ENCODE measurements at places on chromosomes 16 and 17.

- no peak overlapping the region for H3K27ac ChIP-seq
- H3K27me3 ChIP-seq, result no peaks in the 10 kb centered on the region
- no peaks in the 10 kb centered on the region for H3K36me3 ChIP-seq
- H3K4me1 ChIP-seq, result peaks cover 4% of the 10 kb centered on the region
- DNase-seq, result no peak
- no peak overlapping the region for H3K4me3 ChIP-seq
Observed at GRCh38 chr16:73285436-73286201, 237.7 kb upstream of the ZFHX3 start.

GRCh38 chr16:3573146-3573815 is 3.9 kb downstream of the NLRC3 start:
- no peak overlapping the region for H3K4me3 ChIP-seq
- no peaks in the 10 kb centered on the region for H3K36me3 ChIP-seq
- no peaks in the 10 kb centered on the region for H3K27me3 ChIP-seq
- no peak overlapping the region for H3K27ac ChIP-seq

GRCh38 chr16:71311553-71312158 is 22.5 kb upstream of the CMTR2 start:
- peaks cover 3% of the 10 kb centered on the region for H3K4me1 ChIP-seq
- no peaks in the 10 kb centered on the region for H3K36me3 ChIP-seq
- DNase-seq, result peak; percentile 89
- no peaks in the 10 kb centered on the region for H3K27me3 ChIP-seq

GRCh38 chr17:27203241-27203640 is 90.7 kb upstream of the WSB1 start:
- H3K27ac ChIP-seq, result no peak overlapping the region
- no peaks in the 10 kb centered on the region for H3K36me3 ChIP-seq
- no peak for DNase-seq
- H3K27me3 ChIP-seq, result no peaks in the 10 kb centered on the region

- H3K36me3 ChIP-seq, result no peaks in the 10 kb centered on the region
- no peak overlapping the region for H3K27ac ChIP-seq
Observed at GRCh38 chr16:68719993-68720489, 17.1 kb upstream of the CDH1 start.

GRCh38 chr17:30520882-30521281 is 43.7 kb downstream of the GOSR1 start:
- H3K36me3 ChIP-seq, result peaks cover 31% of the 10 kb centered on the region
- H3K27me3 ChIP-seq, result no peaks in the 10 kb centered on the region
- no peak for DNase-seq

GRCh38 chr17:53942898-53943297 is 120.2 kb downstream of the KIF2B start:
- H3K36me3 ChIP-seq, result no peaks in the 10 kb centered on the region
- H3K27ac ChIP-seq, result no peak overlapping the region
- no peak for DNase-seq
- no peaks in the 10 kb centered on the region for H3K27me3 ChIP-seq
- no peak overlapping the region for H3K4me3 ChIP-seq
- H3K4me1 ChIP-seq, result no peaks in the 10 kb centered on the region

GRCh38 chr16:84677849-84678248 is 22.0 kb upstream of the USP10 start:
- H3K36me3 ChIP-seq, result no peaks in the 10 kb centered on the region
- no peak overlapping the region for H3K4me3 ChIP-seq
- H3K27ac ChIP-seq, result no peak overlapping the region
- DNase-seq, result no peak
- peaks cover 7% of the 10 kb centered on the region for H3K4me1 ChIP-seq
- no peaks in the 10 kb centered on the region for H3K27me3 ChIP-seq

GRCh38 chr17:74211141-74211911 is 2.0 kb upstream of the TTYH2 start:
- H3K36me3 ChIP-seq, result peaks cover 33% of the 10 kb centered on the region
- peaks cover 25% of the 10 kb centered on the region for H3K4me1 ChIP-seq
- H3K27ac ChIP-seq, result peak overlapping the region; percentile 96
- DNase-seq, result peak; percentile 76
- peaks cover 26% of the 10 kb centered on the region for H3K27me3 ChIP-seq

- DNase-seq, result peak; percentile 59
- H3K36me3 ChIP-seq, result no peaks in the 10 kb centered on the region
- H3K4me1 ChIP-seq, result peaks cover 10% of the 10 kb centered on the region
- no peak overlapping the region for H3K27ac ChIP-seq
- H3K4me3 ChIP-seq, result no peak overlapping the region
Observed at GRCh38 chr17:9343516-9343915, 232.1 kb downstream of the STX8 start.

- no peaks in the 10 kb centered on the region for H3K4me1 ChIP-seq
- no peak overlapping the region for H3K27ac ChIP-seq
- DNase-seq, result no peak
- H3K27me3 ChIP-seq, result no peaks in the 10 kb centered on the region
- no peak overlapping the region for H3K4me3 ChIP-seq
- H3K36me3 ChIP-seq, result no peaks in the 10 kb centered on the region
Observed at GRCh38 chr16:86410081-86410480, 100.2 kb upstream of the FOXF1 start.

DNA sequence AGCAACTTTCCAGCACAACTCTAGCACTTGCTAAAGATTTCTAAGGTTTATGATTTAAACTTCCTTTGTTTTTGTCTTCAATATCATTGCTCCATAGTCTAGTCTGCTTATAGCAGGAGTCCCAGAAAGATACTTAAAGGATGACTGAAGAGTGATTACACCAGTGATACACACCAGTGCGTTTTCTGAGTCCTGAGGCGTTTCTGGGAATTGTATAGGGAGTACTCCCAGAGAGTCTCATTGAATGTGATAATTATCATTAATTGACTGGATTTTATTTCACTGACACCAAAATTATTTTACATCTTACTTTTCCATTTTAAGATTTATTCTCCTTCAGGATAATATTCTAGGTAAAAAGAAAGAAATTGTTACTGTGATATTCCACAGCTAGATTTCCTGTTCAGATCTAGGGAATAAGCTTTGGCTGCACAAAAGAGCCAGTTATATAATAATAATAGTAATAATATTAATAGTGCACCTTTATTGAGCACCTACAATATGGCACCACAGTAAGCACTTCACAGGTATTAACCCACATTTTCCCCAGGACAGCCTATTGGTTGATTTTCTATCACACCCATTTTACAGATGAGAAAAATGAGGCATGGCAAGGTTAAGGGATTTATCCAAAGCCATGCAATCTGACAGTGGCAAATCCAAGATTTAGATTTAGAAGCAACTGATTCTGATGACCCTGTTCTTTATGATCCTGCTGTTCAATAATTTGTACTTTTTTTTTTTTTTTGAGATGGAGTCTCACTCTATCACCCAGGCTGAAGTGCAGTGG is 62.6 kb downstream of the IRX5 start:
- no peaks in the 10 kb centered on the region for H3K36me3 ChIP-seq
- H3K27me3 ChIP-seq, result no peaks in the 10 kb centered on the region
- H3K27ac ChIP-seq, result no peak overlapping the region
- no peaks in the 10 kb centered on the region for H3K4me1 ChIP-seq
